ENCODE measurements at places on chromosomes 16 and 17. TPM values are rescaled to one million over a fixed set of nuclear protein-coding genes. Genes with fewer than 3 reads are reported as not detected.

DNA sequence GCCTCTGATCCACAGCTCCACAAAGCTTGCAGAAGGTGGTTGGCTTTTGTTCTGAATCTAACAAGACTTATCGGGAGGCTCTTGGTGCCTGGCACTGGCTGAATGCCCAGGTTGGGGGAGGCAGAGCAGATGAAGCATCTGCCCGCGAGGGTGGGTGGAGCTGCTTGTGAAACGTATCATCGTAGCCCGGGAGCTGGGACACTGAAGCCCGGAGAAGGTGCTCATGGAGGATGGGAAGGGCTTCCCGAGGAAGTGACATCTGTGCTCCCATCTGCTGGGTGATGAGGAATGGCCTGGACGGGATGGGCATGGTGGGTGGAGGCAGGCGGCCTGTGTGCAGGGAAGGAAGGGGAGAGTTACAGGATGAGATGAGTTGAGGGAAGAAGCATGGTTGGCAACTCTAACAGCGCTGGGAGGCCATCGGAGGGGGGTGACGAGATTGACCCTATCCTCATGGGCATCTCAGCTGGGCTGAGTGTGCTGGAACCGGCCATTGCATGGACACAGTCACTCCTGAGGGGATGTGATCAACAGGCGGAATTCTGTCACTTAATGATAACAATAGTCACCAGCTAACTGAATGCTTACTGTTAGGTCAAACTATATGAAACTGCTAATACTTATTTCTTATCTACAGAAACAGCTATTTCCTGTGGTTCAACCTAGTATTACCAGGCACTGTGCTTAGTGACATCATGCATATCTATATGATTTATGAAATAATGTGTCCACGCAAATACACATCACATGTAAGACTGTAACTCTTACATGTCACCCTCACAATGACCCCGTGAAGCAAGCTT lies 102.7 kb downstream of the ABCC6 start:
- no peak for DNase-seq

DNA sequence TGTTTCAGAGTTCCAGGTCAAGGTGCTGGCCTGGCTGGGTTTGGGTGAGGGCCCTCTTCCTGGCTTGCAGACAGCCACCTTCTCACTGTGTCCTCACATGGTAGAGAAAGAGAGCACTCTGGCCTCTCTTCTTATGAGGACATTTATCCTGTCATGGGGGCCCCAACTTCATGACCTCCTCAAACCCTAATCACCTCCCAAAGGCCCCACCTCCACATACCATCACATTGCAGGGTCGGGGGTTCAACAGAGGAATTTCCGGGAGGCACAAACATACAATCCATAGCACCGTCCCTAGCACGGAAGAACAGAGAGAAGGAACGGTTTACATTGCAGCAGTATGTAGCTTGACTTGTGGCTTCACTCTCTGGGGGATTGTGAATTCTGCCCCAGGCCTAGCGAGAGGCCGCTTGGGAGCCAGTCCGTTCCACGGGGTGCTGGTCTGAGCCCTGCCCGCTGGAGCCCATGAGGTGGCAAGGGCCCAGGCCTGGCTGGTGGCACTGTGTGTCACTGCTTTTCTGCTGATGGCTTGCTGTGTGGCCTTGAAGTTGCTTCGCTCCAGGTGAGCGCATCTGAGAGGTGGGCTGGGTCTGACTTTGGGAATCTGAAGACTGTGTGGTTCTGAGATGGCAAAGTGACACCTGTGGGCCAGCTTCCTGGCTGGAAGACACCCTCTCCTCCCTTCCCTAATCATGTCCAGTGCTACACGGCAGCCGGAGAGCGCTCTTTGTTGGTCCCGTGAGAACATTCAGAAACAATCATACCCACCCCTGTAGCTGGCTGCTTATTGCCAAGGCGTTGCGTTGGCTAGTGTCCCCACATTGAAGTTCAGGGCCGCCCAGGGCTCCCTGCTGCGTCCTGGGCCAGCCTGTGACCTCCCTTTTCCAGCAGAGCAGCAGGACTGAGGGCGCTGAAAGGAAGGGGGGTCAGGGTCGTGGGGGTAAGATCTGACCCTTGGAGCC lies 98.3 kb downstream of the CMIP start:
- DNase-seq: no peak

DNA sequence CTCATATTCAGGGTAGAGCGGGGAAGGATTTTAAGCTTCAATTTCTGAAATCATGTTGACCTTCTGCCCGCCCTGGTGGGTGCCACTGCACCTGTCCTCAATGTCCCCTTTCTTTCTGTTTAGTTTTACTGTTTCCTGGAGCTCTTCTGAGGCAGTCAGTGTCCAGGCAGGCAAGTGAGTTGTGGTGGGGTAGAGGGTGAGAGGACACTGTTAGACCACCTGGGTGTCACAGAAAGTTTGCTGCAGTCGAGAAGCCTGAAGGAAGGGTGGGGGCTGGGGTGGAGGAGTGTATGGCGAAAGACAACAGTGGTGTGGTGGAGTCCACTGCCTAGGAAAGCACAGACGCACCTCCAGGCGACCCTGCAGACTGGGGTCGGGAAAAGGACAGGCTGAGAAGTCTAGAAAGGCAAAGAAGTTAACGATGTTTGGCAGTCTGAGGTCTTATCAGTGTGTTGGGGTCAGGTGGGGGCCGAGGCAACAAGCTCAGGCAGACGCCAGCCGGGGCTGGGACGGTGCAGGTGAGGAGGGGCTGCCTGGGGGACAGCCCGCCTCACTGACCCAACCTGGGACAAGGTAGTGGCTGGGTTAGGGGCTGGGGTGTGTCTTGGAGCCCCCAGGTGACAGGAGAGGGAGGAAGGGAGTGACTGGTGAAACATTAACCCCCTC lies 23.3 kb upstream of the HOXB13 start:
- DNase-seq: no peak

- no peak for DNase-seq
Measured at GRCh38 chr16:70723740-70724145, 37.9 kb upstream of the MTSS2 start.

The RNF157 gene
- total RNA-seq: 44.5 TPM

DNA sequence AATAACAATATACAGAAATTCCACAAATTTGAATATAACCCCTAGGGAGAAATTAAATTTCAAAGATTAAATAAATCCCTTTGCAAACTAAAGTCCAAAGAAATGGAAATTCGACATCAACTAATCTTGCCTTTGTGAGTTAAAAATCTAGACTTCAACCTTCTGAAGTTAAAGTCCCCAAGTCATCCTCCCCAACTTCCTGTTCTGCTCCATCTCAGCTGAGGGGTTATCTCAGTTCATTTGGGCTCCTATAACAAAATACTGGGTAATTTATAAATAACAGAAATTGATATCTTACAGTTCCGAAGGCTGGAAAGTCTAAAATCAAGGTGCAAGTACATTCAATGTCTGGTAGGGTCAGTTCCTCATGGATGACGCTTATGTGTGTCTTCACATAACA lies 22.8 kb upstream of the KDM6B start:
- DNase-seq: no peak

The GJD3 gene
- total RNA-seq: not detected

- peak; percentile 25 for DNase-seq
Measured at GRCh38 chr16:4944333-4945281, 7.7 kb upstream of the PPL start.

The TMEM235 gene
- total RNA-seq: not detected

- no peak for DNase-seq
Measured at GRCh38 chr16:48564544-48565444, 45.2 kb downstream of the N4BP1 start.

DNA sequence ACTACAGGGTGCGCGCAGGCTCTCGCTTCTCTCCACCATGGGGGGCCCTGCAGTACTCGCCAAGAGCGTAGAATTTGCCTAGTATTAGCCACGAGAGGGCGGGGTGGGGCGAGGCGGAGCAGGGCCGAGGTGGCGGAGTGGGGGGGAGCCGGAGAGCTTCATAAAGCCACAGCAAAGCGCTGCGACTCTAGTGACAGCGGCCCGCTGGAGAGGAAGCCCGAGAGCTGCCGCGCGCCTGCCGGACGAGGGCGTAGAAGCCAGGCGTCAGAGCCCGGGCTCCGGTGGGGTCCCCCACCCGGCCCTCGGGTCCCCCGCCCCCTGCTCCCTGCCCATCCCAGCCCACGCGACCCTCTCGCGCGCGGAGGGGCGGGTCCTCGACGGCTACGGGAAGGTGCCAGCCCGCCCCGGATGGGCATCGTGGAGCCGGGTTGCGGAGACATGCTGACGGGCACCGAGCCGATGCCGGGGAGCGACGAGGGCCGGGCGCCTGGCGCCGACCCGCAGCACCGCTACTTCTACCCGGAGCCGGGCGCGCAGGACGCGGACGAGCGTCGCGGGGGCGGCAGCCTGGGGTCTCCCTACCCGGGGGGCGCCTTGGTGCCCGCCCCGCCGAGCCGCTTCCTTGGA lies at the start of gene TBX21:
TSS of gene TBX21 (plus strand) at position 190 of the 627 bp plus-strand sequence. CDS start at position 409, 219 bp downstream.
- DNase-seq: peak; percentile 97

GRCh38 chr16:86375851-86376250 lies 134.5 kb upstream of the FOXF1 start:
- no peak for DNase-seq

The CD79B gene
- total RNA-seq: 31.6 TPM

The TBX21 gene
- total RNA-seq: 53.0 TPM

Measured in activated CD8-positive, alpha-beta T cell treated with anti-CD3 and anti-CD28 coated beads for 36 hours (primary cell).